ENCODE measurements at places on chromosomes 3 and 15.

DNA sequence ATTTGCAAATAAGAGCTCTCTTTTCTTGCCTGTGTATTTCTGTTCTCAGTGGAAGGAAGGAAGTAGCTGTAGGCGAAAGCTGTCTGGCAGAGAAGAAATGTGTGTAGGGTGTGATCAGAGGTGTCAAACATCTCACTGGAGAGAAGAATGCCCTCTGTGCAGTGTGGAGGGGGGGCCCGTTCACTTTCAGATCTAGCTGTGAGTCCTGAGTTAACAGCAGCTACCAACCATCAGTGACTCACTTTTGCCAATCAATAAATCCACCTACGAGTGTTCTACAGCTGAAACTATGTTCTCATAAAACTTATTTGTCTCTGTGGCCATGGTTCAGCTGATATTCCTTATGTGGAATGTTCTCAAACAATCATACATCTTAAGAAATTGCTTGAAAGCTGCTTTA is 103.7 kb downstream of the FRMD4B start:
- no peak for DNase-seq

DNA sequence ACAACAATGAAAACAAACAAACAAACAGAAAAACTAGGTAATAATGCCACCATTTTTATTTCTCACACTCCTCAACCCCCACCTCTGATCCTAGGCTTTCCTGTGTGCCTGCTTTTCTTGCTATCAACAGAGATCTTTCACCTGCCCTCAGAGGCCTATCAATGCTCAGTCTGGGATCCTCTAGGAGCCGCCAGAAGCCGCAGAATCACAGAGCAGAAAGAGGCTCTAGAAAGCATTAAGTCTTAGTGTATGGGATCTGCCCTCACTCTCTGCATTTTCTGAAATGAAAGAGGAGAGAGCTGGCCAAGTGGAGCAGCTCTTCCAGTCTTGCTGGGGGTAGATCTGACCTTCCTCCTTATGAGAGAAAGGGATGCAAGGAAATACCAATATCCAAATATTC is 306.8 kb downstream of the TUSC7 start:
- no peak for DNase-seq

DNA sequence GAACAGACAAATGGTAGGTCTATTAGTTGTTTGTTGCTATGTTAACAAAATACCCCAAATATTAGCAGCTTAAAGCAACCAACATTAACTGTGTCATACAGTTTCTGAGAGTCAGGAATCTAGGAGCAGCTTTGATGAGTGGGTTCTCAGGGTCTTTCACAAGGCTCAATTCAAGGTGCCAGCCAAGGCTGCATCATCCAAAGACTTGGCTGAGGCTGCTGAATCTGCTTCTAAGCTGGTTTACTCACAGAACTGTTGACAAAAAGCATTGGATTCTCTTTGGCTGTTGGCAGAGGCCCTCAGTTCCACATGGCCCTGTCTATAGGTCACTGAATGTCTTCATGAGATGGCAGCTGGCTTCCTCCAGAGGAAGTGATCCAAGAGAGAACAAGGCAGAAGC is 40.3 kb upstream of the TSC22D2 start:
- no peak for DNase-seq

DNA sequence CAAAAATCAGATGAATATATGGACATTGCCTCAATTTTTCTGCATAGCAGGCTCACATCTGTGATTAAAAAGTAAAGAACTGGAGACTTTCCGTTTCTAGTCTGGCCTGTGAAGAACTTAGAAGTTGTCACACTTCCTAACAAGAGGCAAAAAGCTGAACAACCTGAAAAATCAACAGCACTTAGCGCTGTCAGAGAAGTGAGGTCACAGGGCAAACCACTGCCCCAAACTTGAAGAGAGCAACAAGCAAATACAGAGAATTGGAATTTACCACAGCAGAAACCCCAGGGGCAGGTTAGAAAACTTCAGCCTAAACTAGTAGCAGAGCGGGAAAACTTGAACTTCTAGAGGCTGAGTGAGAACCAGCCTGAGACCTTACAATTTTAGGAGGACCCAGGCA is 38.9 kb downstream of the CCDC54 start:
- DNase-seq = no peak

- DNase-seq = no peak
These were observed 38.8 kb downstream of the PRKCD start for GRCh38 chr3:53199834-53200233.

GRCh38 chr3:176359211-176359610 is 838.1 kb downstream of the TBL1XR1 start:
- no peak for DNase-seq

GRCh38 chr3:128629936-128630335 is 20.7 kb downstream of the RPN1 start:
- DNase-seq = no peak

GRCh38 chr15:43975770-43976169 is 149.0 kb downstream of the WDR76 start:
- no peak for DNase-seq

GRCh38 chr3:128554465-128555097 is 61.6 kb upstream of the GATA2 start:
- DNase-seq = no peak

- peak; percentile 97 for DNase-seq
These were observed 40.8 kb downstream of the FOXP1 start for GRCh38 chr3:71542521-71543370.

GRCh38 chr3:178618197-178618596 is 82.0 kb downstream of the KCNMB2 start:
- no peak for DNase-seq

DNA sequence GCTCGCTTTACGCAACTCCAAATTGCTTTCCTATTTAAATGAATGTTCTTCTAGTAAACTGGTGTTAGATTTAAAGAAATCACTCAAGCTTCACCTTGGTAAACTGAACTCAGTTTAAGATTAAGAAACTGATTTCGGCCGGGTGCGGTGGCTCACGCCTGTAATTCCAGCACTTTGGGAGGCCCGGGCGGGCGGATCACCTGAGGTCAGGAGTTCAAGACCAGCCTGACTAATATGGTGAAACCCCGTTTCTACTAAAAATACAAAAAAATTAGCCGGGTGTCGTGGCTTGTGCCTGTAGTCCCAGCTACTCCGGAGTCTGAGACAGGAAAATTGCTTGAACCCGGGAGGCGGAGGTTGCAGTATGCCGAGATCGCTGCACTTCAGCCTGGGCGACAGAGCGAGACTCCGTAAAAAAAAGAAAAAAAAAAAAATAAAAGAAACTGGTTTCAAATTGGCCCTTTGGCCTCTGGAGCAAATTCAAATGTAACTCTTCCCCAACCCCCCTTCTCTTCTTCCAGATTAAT is 1.7 kb downstream of the SKIL start:
- DNase-seq = no peak

GRCh38 chr15:27669641-27670040 is 429.5 kb downstream of the OCA2 start:
- no peak for DNase-seq

DNA sequence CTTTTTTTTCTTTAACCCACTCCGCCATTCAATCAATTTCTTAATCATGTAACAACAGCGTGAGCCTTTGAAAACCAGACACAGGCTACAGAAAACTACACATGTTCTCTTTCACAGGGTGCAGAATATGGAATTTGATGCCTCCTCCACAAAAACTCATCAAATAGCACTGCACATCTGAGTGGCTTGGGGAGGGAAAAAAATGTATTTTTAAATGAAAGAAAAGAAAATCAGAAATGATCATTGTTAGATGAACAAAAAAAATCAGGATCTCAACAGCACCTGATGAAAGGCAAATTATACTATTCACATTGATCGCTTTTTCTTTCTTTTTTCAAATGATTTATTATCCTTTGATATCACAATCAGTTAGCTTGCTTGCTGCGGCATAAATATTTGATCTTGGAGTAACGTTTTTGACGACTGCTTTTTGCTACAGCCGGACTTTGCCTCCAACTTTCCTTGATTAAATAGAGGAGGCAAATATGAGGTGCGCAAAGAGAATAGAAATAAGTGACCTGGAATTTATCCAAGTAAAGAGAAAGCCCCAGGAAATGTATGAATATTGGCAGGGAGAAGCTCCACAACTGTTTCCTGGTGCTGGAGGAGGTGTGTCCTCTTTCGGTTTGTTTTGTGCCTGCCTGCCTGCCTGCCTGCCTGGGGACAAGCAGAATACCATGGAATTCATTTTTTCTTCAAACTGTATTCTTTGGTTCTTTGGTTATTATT is 63.1 kb downstream of the EDEM1 start:
- no peak for DNase-seq

- DNase-seq = no peak
These were observed 6.5 kb downstream of the EPHB3 start for GRCh38 chr3:184567946-184568559.

- no peak for DNase-seq
These were observed 25.3 kb downstream of the BHLHE40 start for GRCh38 chr3:5004319-5005152.

- no peak for DNase-seq
These were observed 225.1 kb downstream of the NTRK3 start for GRCh38 chr15:88031461-88031860.

GRCh38 chr3:149215515-149215914 is 6.1 kb downstream of the CP start:
- no peak for DNase-seq

DNA sequence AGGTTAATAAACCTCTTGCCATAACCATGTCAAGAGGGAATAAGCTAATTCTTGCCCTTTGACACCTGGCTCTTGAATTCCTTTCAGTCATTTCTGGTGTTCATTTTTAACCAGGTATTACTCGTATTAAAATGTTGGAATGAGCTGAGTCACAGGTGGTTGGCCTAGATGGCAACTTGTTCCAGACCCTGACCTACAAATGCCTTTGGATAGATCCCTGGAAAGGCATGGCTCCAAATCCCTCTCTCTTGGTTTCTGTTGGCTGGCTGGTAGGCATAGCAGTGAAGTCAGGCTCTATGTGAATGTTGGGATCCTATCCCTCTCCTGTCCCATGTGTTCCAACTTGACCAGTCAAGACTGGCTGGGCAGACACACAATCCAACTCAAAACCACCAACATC is 277.1 kb upstream of the PROK2 start:
- no peak for DNase-seq

- DNase-seq = no peak
These were observed 497.5 kb downstream of the FGF12 start for GRCh38 chr3:192229866-192230265.

DNA sequence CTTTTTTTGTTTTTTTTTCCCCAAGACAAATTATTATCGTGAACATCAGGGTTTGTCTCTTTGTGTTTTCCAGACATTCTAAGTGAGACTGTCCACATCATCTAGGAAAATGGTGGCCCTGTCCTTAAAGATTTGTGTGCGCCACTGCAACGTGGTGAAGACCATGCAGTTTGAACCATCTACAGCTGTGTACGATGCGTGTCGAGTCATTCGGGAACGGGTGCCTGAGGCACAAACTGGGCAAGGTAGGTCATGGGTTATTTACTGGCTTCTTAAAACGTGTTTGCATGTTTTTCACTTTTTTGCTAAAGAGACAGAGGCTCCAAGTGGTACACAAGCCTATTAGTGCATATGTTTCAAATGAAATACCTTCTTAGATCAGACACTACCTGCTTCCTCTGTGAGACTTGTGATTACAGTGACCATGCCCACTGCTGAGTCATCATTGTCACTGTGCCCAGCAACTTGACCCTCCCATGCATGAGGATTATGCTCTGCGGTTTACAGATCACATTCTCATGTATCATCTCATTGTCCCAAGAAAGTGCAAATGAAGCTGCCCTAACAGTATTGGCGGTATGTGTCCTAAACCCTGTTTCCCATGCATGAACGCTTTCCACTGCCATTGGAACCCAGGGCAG is 395.2 kb upstream of the TPM1 start:
- DNase-seq = no peak

DNA sequence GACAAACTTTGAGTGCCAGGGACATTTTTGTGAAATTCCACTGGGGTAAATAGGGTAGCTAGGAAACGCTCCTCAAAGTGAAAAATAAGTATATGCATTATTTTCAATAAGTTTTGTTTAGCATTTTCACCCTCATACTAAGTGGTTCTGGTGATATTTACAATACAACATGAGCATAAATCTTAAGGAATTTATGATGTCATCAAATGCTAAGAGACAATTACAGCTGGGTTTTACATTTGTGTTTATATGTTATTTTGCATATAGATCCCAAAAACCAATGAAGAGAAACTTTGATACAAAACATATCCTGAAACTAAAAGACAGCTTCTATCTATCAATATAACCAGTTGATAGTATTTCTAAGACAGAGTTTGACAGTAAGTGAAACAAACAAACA is 323.1 kb downstream of the ZBTB20 start:
- DNase-seq = no peak

- DNase-seq = no peak
These were observed at the start of the genes FOXL2 and FOXL2NB for GRCh38 chr3:138946663-138947494. Gene FOXL2, minus strand, starts transcription at chr3:138947137. Its CDS starts 415 bp downstream, at chr3:138946722. Gene FOXL2NB, plus strand, starts transcription at chr3:138947217. Its CDS starts 148 bp downstream, at chr3:138947365.

DNA sequence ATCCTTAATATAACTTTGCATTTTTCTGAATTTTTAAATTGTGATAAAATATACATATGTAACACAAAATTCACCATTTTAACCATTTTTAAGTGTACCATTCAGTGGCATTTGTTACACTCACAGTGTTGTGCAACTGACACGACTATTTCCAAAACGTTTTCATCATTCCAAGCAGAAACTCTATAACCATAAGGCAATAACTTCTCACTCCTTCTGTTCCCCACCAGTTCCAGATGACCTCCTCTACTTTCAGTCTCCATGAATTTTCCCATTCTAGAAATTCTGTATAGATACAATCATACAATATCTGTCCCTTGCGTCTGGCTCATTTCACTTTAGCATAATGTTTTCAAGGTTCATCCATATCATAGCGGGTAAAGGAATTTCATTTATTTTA is 223.5 kb upstream of the TTC14 start:
- no peak for DNase-seq

GRCh38 chr3:126313166-126313565 is 44.0 kb downstream of the KLF15 start:
- DNase-seq = no peak

DNA sequence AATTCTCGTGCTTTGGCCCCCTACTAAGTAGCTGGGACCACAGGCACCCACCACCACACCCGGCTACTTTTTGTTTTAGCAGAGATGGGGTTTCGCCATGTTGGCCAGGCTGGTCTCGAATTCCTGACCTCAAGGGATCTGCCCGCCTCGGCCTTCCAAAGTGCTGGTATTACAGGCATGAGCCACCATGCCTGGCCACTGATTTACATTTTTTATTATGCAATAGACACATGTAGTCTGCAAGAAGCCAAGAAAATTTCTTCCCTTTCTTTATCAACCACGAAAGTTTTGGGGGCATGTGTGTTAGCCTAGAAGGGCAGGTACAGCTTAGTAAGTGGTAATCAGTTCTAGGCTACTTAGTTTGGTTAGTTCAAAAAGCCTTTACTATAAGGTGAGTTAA is 51.1 kb downstream of the LRRFIP2 start:
- no peak for DNase-seq

GRCh38 chr3:146899171-146899570 is 294.0 kb upstream of the PLSCR5 start:
- no peak for DNase-seq

GRCh38 chr3:14334936-14335335 is 67.5 kb upstream of the SLC6A6 start:
- DNase-seq = no peak

DNA sequence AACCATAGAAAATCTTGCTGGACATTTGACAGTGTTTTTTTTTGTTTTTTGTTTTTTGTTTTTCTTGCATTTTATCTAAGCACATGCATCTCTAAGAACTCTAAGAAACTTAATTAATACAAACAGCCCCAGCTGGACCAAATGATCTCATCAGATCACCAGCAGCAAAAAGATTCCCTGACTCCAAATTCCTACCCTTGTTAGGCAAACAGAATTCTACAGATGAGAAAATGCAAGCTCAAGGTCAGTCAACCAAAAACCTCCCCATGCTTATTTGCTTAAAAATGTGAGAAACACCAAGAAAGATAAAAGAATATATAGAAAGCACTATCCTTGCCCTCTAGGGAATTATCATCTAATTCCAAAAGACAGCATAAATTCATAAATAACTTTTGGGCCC is 65.4 kb downstream of the FOXP1 start:
- DNase-seq = no peak

Measured in GF-D8 (cell line).